ENCODE measurements at places on chromosomes 11 and 22.
A peak's percentile ranks its signal among the peaks of the same experiment; 100 is the strongest.

- DNase-seq = no peak
These were observed 79.3 kb downstream of the SGSM3 start for GRCh38 chr22:40449676-40450035.

GRCh38 chr11:10158461-10158860, 135.6 kb downstream of the SBF2 start:
- DNase-seq = no peak

GRCh38 chr11:110522471-110522870, 92.7 kb downstream of the FDX1 start:
- DNase-seq = no peak

DNA sequence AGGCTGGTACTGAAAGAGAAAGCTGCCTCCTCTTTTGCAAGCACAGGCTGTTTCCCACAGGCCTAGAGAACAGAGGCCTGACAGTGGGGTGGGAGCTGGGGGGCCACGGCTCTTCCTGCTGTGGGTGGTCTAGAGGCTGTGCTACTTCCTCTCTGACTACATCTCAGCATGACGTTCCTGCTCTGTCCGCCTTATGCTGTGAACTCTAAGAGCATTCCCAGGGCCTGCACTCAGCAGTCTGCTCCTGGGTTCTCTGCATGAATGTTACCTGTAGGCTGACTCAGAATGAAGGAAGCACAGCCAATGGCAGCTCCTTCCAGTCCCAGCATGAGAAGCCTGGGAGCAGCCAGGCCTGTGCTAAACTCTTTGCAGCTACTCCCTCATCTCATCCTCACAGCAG, 534.3 kb downstream of the NTM start:
- no peak for DNase-seq

GRCh38 chr11:107810875-107811274, 47.7 kb downstream of the SLC35F2 start:
- DNase-seq = no peak

GRCh38 chr11:75539459-75540334, 14.0 kb upstream of the GDPD5 start:
- DNase-seq = no peak

DNA sequence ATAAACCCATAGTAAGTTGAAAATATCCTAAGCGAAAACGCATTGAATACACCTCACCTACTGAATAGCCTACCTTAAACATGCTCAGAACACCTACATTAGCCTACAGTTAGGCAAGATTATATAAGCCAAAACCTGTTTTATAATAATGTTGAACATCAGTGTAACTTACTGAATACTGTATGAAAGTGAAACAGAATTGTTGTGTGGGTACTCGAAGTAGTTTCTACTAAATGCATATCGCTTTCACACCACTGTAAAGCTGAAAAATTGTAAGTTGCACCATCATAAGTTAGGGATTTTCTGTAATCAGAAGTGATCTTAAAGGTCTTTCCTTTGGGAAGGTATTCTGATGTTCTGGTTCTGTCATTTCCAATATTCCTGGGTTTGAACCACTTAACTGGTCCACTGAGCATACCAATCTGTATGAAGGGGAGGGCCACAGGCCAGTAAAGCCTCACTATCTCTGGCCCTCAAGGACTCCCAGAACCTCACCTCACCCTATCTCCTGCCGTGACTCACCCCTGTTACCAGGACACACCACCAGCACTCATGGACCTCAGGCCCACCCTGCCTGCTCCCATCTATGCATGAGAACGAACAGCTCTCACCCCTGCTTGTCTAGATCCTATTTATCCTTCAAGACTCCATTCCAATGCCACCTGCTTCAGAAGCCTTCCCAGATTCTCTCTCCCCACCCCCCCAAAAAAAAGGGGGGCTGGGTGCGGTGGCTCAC, 70.0 kb downstream of the NAT10 start:
- no peak for DNase-seq

DNA sequence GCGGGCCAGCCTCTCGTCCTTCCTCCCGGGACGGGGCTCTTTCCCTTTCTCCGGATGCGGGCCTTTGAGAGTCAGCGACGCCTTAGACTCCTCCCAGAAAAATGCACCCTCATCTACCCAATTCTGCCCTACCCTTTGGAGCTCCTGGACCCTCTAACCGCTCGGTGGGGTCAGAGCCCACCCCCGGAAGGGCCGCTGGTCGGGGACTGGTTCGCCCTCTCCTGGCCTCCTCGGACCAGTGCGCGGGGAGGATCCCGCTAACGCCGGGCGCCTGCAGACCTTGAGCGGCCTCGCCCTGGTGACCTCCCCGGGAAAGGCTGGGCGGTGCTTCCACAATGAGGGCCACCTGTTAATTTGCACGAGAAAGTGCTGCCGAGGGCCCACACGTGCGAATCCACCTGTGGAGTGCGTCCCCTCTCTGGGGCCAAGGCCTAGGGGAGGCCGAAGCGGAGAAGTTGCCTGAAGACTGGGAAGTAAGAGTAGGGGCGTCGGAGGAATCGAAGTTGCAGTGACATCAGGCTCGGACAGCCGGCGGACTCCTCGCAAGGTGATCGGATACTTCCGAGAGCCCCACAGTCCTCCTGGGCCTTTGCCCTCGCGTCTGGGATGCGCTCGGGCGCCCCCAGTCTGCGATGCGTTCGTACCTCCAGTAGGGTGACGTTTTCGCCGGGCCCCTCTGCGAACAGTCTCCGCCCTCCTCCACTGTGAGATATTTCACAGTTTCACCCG, 61.5 kb downstream of the ENDOD1 start:
- DNase-seq = peak; percentile 75

All from stimulated activated CD8-positive, alpha-beta memory T cell treated with anti-CD3 and anti-CD28 coated beads, Interleukin-7, amount 100 ng/mL, for 1 hour (primary cell).